GM10248 (cell line): ENCODE measurements at places on chromosomes 12 and 14.

DNA sequence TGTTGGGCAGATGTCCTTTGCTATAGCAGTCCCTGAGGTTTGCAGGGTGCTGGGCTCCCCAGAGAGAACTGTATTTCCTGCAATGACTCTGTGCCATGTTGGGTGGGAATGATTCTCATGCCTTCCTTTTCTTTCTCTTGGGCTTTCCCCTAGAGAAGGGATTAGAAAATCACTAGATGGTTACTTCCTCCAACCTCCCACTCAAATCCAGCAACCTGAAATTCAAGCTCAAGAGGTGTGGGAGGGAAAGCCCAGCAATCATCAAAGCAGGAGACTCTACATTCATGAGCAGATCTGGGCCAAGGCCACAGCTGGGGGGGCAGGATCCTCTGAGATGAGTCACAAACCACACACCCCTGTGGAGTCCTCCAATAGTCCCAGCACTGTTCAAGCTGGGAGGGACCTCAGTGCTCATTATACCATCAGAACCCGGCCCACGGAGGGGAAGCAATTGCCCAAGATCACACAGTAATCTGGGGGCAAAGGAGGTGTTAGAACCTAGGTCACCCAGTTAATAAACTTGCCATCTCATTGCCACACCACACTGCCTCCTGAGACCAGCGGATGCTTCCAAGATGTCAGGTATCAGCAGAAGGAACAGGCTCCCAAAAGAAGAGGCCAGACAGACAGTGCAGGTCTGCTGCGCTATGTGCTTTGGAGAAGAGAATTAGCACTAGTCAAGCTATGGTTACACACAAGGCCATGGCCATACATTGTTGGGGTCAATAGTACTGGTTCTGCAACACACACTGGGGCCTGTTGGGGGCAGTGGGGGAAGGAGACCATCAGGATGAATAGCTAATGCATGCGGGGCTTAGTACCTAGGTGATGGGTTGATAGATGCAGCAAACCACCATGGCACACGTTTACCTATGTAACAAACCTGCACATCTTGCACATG, 65.7 kb downstream of the TTC9 start:
- peak; percentile 61 for DNase-seq

DNA sequence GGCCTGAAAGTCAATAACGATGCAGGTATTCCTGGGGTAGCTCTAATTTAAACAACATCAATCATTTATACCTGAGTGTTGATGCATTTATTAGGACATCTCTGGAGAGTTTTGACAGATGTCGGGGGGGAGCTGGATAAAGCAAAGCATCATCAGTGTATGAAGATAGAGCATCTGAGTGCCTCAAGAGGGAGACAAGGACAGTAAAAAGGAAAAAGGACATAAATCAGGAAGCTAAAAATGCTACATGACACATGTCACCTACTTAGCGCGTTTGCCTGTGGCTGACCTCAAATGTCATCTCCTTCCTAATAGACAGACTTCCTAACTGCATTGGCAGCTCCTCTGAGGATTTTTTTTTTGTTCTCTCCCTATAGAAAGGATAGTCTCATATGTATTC, 259.5 kb upstream of the PKP2 start:
- DNase-seq = no peak

DNA sequence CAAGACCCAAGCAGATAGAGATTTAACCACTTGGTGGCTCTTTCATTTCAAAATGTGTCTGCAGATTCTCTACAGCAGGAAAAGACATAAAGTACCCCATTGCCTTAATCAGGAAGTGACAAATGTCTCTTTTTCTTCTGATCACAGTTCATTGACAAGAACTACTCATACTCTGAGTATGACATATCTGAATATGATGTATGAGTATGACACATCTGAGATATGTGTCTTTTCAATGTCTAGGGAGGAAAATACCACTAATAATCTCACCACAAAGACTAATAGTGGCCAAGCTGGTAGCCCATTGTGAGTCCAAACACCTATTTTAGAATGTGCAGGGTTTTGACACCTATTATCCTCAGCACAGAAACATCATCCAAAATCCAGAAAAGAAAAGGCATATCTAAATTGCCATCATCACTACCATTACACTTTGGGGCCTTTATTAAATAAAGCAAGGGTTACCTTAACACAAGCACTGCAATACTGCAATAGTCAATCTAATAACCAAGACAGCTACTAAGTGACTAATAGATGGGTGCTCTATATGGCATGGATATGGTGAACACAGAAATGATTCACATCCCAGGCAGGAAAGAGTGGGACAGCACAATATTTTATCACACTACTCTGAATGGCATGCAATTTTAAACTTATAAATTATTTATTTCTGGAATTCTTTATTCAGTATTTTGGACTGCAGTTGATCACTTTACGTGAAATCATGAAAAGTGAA, 243.7 kb upstream of the FAR2 start:
- DNase-seq = no peak

GRCh38 chr14:95303552-95303951, 16.2 kb downstream of the CLMN start:
- no peak for DNase-seq

GRCh38 chr14:23702656-23703426, 66.7 kb downstream of the DHRS2 start:
- DNase-seq = no peak

DNA sequence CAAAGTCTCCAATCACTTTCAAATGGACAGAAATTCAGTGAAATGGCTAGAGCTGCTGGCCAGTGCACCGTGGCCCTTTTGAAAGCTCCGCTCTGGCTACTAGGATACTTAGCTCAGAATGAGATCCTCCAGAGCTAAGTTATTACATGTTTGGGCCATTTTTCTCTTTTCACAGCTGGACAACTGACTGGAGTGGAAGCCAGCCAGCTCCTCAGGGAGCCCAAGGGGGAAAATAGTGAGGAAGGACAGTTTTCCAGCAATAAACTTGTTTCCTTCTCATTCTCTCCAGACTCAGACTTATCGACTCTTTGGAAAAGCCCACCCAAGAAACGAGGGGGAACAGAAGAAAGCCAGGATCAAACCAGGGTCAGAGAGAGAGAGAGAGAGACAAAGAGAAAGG, 266.0 kb downstream of the KSR2 start:
- no peak for DNase-seq

GRCh38 chr14:51511265-51511664, 140.4 kb upstream of the FRMD6 start:
- DNase-seq = no peak

- DNase-seq = no peak
Measured at GRCh38 chr12:51896236-51896635, 8.3 kb downstream of the ANKRD33 start.

- DNase-seq = no peak
Measured at GRCh38 chr12:23340351-23340750, 609.1 kb downstream of the SOX5 start.

GRCh38 chr12:68245180-68246021, 8.0 kb downstream of the IL22 start:
- DNase-seq = no peak

GRCh38 chr14:82345184-82345583, 811.5 kb upstream of the SEL1L start:
- no peak for DNase-seq

- no peak for DNase-seq
Measured at GRCh38 chr12:95312656-95313055, 95.0 kb downstream of the VEZT start.

DNA sequence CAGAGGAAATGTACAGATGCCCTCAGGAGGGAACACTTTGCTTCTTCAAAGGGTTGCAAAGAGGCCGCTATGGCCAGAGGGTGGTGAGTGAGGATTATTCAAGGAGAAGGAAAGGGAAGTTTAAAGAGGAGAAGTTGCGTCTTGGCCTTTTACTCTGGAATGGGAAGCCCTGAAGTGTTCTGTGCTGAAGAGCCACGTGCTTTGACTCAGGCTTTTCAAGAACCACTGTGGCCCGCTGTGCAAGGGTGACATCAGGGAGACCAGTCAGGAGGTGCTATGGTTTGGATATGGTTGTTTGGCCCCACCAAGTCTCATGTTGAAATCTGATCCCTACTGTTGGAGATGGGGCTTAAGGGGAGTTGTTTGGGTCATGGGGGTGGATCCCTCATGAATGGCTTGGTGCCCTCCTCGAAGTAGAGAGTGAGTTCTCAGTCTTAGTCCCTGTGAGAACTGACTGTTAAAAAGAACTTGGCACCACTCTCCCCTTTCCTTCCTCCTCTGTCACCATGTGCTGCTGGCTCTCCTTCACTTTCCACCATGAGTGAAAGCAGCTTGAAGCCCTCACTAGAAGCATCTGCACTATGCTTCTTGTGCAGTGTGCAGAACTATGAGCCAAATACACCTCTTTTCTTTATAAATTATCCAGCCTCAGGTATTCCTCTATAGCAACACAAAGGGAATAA, 66.1 kb upstream of the DUSP6 start:
- DNase-seq = no peak

DNA sequence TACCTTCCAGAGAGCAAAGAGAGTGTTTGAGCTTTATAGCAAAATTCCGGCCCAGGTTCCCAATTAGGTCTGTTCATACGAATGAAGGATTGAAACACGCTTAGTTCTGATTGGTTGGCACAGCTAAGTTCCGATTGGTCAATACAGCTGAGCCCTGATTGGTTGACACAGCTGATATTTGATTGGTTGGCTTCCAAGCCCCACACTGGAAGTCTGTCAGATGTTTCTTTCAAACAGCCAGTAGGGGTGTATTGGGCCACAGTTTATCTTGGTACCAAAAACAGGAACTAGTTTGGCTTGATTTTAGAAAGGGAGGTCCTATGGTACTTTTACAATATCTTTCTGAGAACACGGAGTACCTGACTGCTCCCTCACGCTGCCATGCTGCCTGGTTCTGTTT, 93.4 kb downstream of the CAND1 start:
- no peak for DNase-seq

- DNase-seq = peak; percentile 28
Measured at GRCh38 chr12:93060666-93061472, 131.8 kb upstream of the EEA1 start.

DNA sequence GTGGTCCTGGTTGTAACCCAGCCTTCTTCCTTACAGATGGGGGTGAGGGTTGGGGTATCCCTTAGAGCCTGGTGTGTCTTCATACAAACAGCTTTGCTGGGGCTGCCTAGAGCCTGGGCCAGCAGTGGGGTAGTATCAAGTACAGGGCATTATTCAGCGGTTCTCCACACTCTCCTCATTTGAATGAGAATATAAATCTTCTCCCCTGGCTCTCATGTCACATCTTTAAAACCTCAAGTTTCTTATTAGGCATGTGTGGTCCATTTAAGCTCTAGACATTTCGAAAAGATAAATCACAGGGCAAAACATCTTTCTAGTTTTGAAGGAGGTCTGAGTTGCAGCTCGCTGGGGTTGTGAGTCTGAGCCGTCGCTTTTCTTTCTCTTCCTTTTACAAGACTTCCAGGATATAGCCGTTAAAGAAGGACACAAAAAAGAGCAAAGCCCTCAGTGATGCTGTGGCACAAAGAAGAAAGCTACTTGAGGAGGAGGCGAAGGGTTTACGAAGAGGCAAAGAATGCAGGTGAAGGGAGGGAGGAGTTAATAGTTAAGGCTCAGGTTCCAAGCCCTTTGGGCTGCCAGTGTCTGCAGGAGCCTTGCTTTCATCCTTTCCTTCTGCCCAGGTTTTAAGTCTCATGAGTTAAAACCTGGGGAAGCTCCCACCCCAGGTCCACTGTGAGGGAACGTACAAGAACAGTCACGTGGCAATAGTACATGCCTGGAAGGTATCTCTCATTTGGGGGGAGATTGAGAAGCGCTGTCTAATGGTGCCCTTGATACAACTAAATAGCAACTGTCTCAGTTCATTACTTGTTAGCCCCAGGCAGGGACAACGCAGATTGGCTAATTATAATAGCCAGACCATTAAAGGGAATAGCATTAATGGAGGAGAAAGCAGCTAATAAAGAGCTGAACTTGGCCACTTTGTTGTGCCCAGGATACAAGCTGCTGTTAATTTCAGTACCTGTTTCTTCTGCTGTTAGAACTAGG, 94.2 kb downstream of the ETV6 start:
- no peak for DNase-seq

- DNase-seq = no peak
Measured at GRCh38 chr12:105927564-105927963, 211.2 kb downstream of the NUAK1 start.
